ENCODE measurements at places on chromosomes 3 and 15.

GRCh38 chr15:72616491-72617210 lies 37.8 kb upstream of the GOLGA6B start:
- DNase-seq: no peak

- DNase-seq: no peak
Observed at GRCh38 chr3:10389995-10390394, 69.1 kb upstream of the SEC13 start.

- no peak for DNase-seq
Observed at GRCh38 chr3:52544937-52545336, 8.5 kb downstream of the UQCC5 start.

DNA sequence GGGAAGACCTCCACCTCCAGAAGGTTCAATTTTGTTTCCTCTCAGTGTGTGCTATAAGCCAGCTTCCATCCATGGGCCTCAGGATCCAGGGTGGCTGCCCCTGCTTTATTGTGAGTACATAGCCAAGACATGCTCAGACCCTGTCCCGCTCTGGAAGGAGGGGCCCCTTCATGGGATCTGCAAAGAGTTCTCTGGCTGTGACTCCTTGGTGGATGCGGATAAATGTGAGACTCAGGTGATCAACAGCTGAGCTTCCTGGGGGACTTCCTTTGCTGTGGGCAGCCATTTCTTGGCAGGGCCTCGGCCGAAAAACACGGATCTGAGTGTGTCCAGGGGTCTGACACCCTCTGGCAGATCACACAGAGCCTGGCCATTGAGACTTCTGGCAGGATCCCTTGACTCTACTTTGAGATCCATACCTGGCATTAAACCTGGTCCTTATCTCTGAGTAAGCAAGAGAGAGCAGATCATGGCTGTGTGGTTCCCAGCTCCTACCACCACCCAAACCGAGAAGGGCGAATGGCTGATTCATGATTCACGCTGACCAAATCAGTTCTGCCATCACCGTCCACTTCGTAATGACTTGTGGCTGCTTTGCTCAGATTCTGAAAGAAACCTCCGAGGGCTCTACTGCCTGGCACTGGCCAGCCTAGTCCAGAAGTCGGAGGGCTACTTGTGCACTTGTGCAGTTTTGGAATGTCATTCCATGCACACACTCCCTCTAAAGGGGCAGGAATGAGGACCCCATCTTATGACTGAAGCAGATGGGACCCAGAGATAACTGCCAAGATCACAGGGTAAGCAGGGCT lies 68.1 kb downstream of the SENP2 start:
- DNase-seq: no peak

GRCh38 chr3:7682822-7683229 lies 818.8 kb upstream of the LMCD1 start:
- DNase-seq: no peak

DNA sequence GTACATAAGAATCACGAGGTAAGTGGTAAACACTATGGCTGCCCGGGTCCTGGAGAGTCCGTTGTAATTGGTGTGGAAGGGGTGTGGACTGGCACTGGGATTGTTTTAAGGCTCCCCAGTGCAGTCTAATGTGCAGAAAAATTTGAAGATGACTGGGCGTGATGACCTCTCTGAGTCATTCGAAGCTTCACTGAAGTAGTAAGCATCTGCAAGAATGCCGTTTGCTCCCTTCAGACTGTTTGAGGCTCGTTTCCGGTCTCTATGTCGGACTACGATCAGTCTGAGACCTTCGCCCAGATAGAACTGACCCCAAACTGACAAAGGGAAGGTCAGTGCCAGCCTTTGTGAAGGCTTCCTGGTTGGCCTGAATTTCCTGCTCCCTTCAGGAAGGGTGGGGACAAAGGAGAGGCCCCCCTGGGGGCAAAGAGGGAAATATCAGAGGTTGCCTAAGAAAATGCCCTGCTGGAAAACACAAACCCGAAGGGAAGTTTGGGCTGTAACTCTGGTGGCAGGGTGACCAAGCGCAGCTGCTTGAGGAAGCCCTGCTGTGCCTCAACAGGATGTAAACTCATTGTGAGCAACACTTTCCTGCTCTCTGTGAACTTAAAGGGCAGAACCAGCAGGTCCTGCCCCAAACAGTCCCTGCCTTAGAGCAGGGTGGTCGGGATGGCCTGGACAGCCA lies 34.6 kb downstream of the BTD start:
- DNase-seq: no peak

DNA sequence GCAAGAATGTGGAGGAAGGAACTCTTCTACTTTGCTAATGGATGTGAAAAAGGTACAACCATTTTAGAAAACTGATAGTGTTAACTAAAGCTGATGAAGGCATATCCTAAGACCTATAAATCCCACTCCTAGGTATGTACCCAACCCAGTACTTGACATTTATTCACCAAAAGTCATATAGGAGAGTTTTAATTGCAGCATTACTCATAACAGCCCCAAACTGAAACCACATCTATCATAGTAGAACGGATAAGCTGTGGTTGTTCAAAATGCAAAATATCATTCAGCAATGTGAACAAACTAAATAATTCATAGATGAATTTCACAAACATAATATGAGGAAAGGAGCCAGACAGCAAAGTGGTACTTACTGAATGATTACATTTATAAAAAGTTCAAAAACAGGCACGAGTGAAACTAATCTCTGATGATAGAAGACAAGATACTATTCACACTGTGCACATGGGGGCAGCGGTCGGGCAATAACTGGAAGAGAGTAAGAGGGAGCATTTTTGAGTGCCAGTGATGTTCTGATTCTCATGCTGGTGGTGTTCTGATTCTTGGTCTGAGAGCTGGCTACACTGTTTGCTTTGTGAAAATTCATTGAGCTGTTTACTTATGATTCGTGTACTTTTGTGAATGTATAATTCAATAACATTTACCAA lies 34.3 kb downstream of the GOLIM4 start:
- no peak for DNase-seq

DNA sequence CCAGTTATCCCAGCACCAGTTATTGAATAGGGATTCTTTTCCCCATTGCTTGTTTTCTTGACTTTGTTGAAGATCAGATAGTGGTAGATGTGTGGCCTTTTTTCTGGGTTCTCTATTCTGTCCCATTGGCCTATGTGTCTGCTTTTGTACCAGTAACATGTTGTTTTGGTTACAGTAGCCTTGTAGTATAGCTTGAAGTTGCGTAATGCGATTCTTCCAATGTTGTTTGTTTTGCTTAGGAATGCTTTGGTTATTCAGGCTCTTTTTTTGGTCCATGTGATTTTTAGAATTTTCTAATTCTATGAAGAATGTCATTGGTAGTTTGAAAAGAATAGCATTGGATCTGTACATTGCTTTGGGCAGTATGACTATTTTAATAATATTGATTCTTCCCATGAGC lies 94.3 kb upstream of the CHMP2B start:
- DNase-seq: no peak

GRCh38 chr3:126523745-126524428 lies at the start of gene CHST13:
Gene CHST13, plus strand, starts transcription at chr3:126524155. Its CDS starts 178 bp downstream, at chr3:126524333.
- no peak for DNase-seq

DNA sequence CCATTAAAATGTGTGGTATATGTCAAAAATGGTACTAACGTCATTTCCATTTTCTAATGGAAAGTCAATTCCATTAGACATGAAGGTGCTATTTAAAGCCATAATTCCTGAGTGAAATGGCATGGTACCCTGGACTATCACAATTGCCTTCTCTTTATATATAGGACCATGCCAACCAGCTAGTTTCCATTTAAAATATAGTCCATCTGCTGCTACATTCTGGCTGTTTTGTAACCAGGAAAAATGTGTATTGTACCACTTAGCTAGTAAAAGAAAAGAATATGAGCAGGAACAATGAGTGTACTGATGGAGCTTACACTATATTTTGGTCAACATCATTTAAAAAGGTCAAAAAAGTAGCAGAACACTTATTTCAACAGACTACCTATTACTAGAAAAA lies 30.4 kb upstream of the HDC start:
- no peak for DNase-seq

GRCh38 chr3:48440590-48440958 lies 517 bp downstream of the TMA7 start:
- DNase-seq: no peak

DNA sequence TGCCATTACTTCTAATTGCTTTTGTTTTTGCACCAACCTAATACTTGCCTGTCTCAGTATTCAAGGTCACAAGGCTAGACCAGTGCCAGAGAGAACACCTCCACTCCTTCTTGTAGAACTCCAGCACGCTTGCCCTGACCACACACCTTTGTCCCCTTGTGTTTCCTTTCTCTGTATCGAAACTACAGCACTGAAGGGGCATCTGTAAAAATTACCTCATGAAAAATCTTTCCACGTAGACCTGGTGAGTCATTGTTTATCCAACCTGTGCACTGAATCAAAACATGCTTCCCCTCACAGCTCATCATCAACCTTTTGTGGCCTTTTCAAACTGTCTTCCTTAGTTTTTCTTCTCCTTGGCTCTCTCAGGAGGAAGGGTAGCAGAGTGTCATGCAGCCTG lies 259.5 kb downstream of the THRB start:
- DNase-seq: no peak

GRCh38 chr3:50133283-50133615 lies 21.9 kb upstream of the SEMA3F start:
- no peak for DNase-seq

DNA sequence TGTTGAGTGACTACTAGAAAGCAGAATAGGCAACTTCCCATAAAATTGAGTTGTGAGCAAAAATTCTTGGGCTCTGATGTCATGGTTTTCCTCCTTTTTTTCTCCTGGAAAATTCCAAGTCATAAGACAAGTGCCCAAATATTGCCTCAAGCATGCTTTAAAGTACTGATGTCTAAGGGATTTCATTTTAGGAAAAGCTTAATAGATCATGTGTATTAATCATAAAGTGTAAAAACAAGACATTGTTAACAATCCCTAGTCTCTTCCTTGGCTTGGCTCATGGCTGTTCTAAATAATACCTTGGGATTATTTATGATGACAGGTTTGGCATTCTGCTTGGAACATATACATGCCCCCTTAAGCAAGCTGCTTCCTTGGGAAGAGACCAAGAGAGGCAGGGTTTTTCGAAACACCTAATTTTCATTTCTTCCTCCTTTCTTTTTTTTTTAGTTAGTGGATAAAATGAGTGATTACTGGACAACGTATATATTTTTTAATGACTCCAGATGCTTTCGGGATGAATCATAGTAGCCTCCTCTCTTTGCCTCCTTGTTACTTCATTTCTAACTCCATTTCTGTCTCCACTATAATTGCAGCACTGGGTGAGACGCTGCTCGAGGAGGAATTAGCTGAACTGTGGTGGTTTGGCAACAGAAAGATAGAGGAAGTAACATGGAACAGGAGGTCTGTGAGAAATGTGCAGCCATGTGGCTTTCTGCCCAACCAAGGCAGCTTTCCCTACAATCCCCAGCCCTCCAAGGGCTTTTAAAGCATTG lies 104.9 kb downstream of the TPRG1 start:
- DNase-seq: no peak

- no peak for DNase-seq
Observed at GRCh38 chr3:53892286-53892637, 603 bp upstream of the SELENOK start.

- DNase-seq: no peak
Observed at GRCh38 chr15:57375827-57376695, at the start of gene CGNL1. Gene CGNL1, plus strand, starts transcription at chr15:57376505. Its CDS starts 61,495 bp downstream, at chr15:57438000.

- no peak for DNase-seq
Observed at GRCh38 chr3:126149960-126150515, 30.3 kb downstream of the ALDH1L1 start.

- no peak for DNase-seq
Observed at GRCh38 chr15:67037694-67038093, 27.7 kb upstream of the SMAD3 start.

GRCh38 chr3:99330924-99331532 lies 307.4 kb upstream of the COL8A1 start:
- DNase-seq: no peak

- no peak for DNase-seq
Observed at GRCh38 chr3:119831022-119831421, 49.1 kb downstream of the NR1I2 start.

GRCh38 chr3:188037965-188038581 lies 115.9 kb upstream of the LPP start:
- DNase-seq: no peak

- DNase-seq: no peak
Observed at GRCh38 chr3:127551178-127551577, 39.4 kb downstream of the TPRA1 start.

- no peak for DNase-seq
Observed at GRCh38 chr3:170346481-170347392, 10.8 kb upstream of the SKIL start.

- DNase-seq: no peak
Observed at GRCh38 chr3:152350139-152350538, 81.4 kb downstream of the MBNL1 start.

DNA sequence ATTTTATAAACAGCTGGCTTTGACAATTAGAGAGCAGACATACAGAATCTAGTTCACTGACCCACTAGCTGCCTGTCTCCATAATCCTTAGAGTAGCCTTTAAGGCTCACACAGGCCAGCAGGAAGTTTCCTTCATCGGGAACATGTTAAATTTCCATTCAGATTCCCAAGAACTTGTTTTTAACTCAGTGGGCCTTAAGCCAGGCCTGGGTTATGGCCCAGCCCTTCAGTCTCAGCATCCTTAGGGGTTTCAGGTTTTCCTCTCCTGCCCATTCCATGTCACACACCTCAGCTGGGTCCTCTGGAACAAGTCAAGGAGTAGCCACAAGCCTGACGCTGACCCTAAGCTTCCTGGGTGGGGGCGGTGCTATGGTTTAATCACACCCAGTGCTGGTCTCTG lies 15.0 kb downstream of the CDAN1 start:
- DNase-seq: no peak

- DNase-seq: no peak
Observed at GRCh38 chr15:90141646-90142045, 39.4 kb upstream of the IDH2 start.

GRCh38 chr15:33204926-33205325 lies 10.4 kb upstream of the FMN1 start:
- DNase-seq: no peak

DNA sequence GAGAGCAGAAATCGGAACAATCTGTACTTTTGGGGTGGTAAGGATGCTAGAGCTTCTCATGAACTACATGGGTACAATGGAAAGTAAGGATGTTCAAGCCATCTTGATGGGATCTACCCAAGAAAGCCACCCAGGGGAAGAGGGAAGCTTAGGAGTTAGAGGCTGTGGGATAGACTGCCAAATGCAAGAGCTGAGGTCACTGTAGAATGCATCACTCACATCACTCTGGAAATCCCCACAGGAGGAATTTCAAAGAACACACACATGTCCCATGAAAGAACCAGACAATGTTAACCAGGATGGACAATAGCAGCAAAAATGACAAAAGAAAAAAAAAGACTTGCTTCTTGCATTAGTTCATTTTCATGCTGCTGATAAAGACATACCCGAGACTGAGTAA lies 32.8 kb upstream of the UBE2E2 start:
- DNase-seq: no peak

GRCh38 chr15:41881920-41882688 lies 11.7 kb downstream of the SPTBN5 start:
- DNase-seq: no peak

GRCh38 chr3:9553948-9554513 lies 409 bp upstream of the LHFPL4 start:
- DNase-seq: no peak

- no peak for DNase-seq
Observed at GRCh38 chr3:30596152-30596551, 10.2 kb upstream of the TGFBR2 start.

Data from effector memory CD4-positive, alpha-beta T cell (primary cell).